Stimulated activated CD4-positive, alpha-beta T cell treated with anti-CD3 and anti-CD28 coated beads, Interleukin-2, amount 100 ng/mL, for 4 hours (primary cell): ENCODE measurements at places on chromosomes 3 and 15.

- DNase-seq: no peak
Measured at GRCh38 chr3:34106879-34107278, 308.4 kb downstream of the PDCD6IP start.

DNA sequence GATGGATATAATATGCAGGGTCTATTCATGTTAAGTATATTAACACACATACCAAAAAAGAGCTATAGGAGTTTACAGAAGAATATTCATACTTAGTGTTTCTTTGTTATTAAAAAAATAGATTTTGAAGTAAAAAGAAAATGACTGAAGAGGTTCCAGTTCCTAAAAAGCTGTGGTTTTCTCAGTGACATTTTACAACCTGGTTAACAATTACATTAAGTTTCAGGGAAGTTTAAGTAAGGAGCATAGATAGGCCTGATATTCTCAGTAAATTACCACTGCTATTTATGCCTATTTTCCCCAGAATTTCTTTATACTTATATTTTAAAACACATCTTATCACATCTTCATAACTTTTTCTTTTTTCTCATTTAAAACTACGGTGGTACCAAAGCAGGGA, 43.6 kb upstream of the SPTSSB start:
- no peak for DNase-seq

GRCh38 chr3:56428667-56429066, 39.6 kb downstream of the ERC2 start:
- DNase-seq: no peak

DNA sequence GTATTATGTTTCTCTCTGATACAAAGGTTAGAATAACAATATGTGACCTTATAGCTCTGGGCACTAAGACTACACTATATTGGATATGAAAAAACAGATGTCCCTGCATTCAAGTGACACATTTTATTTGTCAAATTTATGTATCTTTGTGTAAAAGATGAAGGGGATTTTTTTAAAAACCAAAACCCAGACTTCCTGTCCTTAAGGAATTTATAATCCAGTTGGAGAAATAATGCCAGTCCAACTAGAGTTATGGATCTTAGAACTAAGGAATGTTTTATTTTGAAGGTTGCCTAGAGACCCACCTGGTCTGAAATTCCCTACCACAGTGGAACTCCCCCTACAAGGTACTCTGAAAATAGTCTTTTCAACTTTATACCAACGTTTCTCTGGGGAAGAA, 33.3 kb upstream of the PIK3CB start:
- no peak for DNase-seq

GRCh38 chr3:106305882-106306435, 437.1 kb upstream of the CBLB start:
- no peak for DNase-seq
